ENCODE measurements at places on chromosomes 12 and 14.
A peak's percentile ranks its signal among the peaks of the same experiment; 100 is the strongest.

- no peak for DNase-seq
These were observed 17.9 kb upstream of the DCAF5 start for GRCh38 chr14:69170839-69171238.

DNA sequence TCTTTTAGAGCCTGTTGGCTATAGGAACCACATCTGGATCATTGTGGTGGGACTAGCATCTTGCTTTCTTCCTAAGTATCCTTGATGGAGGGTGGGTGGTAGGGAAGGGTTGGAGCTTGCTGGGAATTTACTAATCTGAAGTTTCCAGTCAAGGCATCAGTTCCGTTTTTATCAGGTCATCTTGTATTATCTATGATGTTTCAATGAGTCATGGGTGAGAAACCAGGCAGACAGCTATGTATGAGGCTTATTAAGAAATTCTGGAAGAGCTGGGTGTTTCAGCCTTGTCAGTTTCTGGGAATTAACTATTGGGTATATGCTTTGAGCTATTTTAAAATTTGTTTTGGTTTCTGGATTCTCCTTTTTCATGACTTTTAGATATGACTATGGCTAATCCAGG, 11.3 kb downstream of the TSFM start:
- no peak for DNase-seq

- DNase-seq: no peak
These were observed 106.4 kb downstream of the SLC25A47 start for GRCh38 chr14:100429537-100429936.

GRCh38 chr12:132765361-132765760, 3.7 kb upstream of the ANKLE2 start:
- no peak for DNase-seq

DNA sequence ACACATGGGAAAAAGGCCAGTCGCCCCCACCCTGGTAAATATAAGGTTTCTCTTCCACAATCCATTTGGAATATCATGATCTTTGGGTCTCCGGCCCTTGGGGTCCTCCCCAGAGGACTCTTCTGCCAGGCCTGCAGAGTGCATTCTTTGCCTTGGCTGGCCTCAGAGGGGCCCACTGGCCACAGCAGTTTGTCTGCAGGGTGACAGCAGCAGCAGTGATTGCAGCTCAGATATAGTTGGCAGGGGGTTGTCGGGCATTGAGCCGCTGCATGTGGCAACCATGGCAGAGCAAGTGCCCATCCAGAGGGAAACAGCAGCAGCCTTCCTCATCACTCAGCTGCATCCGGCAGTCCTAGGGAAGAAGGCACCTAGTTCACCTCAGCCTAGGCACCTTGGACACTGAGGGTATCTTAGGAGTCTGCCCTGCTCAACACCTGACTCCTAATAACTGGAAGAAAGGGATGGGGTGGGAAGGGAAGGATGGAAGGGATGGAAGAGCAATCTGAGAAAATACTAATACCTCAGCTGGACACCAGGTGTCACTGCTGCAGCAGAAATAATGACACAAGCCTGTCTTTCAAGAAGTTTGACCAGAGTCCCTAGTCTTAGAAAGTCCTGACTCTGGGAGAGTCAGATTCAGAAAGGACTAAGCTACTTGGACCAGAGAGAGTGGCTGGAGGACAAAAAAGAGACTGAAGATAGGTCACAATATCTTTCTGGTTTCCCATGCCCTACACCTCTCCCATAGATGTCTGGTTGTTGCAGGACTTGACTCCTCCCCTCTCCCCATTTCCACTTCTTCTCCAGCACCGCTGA, 8.9 kb downstream of the AJUBA start:
- DNase-seq: no peak

DNA sequence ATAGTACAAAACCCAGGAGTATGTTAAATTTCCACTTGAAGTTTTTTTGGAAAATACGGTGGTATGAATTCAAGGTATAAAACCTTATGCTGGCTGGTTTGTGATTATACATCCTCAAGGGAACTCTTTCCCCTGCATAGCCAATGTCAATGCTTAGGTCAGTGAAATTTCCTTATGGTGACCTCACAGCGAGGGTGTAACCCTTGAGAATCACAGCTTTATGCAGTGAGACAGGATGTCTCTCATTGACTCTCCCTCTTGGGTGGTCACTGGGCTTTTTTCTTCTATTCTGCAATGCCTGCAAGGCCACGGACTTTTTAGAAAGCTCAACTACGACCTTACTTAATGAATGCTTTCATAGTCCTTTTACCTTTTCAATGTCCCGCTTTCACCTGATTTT, 64.4 kb downstream of the TMTC1 start:
- no peak for DNase-seq

GRCh38 chr12:65672441-65672840, 151.8 kb upstream of the HMGA2 start:
- DNase-seq: no peak

GRCh38 chr12:76848132-76848531, 30.7 kb downstream of the CSRP2 start:
- DNase-seq: no peak

GRCh38 chr12:57687862-57688261, 6.1 kb upstream of the OS9 start:
- no peak for DNase-seq

- DNase-seq: no peak
These were observed 24.7 kb upstream of the OR6J1 start for GRCh38 chr14:22668863-22669262.

DNA sequence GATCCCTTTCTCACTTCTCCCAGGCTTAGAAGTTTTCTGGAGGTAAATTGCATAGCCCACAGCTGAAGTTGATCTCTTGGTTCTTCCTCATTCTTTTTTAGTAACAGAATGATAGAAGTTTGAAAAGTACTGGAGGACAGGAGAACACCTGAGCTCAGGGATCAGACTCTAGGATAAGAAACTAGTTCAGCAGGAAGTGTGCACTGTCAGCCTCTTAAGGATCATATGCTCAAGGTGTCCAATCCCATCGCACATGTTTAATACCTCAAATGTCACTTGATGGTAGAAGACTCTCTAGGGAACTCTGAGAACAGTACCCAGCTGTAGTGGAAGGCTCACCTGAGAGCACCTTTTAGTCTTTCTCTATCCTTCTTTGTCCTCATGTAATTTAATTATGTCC, 14.7 kb upstream of the LIMA1 start:
- no peak for DNase-seq

DNA sequence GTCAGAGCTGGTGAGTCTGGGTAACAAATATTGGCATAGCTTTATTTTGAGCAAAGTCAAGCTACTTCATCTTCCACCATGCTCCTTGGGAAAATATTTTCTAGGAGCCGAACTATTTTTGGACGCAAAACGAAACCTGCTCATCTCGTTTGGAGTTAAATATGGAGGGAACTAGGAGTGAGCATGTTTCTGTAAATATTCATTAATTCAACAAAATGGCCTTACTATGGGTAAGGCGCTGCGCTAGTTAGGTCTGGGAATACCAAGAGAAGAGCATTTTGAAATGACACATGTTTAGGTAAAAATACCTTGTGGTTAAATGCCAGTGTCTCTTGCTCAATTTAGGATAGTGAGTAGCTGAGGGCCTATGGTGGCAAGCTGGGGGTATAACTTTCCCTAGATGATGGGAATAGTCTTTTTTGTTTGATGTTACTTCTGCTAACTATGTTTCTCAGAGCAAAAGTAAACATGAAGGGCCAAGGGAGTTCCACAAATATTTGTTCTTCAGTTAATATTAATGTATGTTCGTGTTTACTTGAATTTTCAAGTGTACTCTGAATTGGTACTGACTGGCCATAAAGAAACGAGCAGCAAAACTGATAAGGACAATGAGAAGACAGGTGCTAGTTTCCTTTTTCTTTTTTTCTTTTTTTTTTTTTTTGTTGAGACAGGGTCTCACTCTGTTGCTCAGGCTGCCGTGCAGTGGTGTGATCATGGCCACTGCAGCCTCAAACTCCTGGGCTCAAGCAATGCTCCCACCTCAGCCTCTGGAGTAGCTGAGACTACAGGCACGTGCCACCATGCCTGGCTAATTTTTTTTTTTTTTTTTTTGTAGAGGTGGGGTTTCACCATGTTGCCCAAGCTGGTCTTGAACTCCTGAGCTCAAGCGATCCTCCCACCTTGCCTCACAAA, 77.7 kb downstream of the MAP1LC3B2 start:
- no peak for DNase-seq

GRCh38 chr12:107662484-107662883, 23.1 kb upstream of the PWP1 start:
- DNase-seq: no peak

- DNase-seq: no peak
These were observed 540 bp upstream of the CLEC2D start for GRCh38 chr12:9669019-9669326.

- no peak for DNase-seq
These were observed 41.8 kb upstream of the DCD start for GRCh38 chr12:54689984-54690383.

DNA sequence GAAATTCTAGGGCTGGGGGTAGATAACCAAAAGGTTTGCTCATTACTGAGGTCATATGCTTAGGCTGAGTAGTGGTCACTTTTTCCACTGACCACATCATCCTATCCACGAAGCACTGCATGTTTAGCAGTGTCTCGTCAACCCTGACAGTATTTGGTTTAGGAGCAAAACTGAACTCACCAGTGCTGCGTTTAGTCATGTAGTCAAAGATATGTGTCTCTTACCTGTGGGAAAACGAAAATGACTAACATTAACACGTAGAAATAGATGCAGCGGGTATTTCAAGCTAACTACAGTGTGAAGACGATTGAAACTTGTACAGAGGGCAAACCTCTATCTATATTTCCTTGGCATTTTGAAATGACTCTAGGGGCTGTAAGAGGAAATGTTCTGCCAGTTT, 34.6 kb downstream of the MTHFD1 start:
- DNase-seq: no peak

DNA sequence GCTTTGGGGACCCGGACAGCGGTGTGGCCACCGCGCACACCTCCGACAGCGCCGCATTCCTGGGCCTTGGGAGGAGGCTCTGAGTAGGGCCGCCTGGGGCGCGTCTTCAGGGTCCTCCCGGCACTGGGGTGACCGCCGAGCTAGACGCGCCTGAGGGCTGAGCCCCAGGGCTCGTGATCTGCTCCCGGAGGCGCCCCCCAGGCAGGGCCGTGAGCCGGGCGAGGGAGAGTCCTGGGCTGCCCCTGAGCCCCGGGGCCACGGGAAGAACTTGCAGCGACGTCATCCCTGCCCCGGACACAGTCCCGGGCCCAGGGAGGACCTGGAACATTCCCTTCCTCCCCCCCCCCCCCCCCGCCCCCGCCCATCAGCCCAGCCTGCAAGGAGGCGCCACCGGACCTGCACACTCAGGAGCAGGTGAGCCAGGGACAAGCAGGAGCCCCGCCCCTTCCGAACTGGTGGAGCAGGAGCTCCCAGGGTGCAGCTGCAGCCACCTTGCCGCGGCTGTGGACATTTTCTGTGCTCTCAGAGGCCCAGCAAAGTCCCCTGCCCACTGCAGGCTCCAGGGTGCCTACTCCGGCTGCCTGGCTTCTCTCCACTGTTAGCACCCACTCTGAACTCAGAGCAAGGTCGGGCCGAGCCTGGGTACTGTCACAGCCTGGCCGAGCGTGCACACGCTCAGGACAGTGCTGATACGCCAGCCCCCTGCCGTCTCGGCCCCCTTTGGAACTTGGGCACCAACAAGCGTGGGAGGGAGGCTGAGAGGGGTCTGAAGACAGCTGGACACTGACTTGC, 50.7 kb downstream of the A2M start:
- peak; percentile 11 for DNase-seq

DNA sequence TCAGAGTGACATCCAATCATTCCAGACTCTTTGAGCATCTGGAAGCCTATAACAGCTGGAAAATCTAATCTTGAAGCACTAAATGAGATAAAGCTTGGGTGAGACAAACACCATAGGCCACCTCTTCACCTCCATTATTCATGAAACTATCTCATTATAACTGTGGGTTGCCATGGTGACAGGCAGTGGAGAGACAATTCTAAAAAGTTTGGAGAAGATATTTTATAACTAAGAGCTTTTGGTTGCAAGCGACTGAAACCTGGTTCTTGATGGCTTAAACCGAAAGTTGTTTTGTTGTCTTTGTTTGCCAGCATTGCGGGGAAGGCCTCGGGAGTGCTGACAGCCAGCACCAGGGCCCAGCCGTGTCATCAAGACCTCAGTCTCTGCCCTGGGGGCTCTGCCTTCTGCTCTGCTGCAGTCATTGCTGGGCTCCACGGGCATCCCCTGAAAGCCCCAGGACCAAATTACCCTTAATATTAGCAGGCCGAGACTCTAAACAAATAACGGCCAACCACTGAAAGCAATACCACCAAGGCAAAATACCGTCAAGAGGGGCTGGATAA, 353.6 kb upstream of the SFSWAP start:
- no peak for DNase-seq

DNA sequence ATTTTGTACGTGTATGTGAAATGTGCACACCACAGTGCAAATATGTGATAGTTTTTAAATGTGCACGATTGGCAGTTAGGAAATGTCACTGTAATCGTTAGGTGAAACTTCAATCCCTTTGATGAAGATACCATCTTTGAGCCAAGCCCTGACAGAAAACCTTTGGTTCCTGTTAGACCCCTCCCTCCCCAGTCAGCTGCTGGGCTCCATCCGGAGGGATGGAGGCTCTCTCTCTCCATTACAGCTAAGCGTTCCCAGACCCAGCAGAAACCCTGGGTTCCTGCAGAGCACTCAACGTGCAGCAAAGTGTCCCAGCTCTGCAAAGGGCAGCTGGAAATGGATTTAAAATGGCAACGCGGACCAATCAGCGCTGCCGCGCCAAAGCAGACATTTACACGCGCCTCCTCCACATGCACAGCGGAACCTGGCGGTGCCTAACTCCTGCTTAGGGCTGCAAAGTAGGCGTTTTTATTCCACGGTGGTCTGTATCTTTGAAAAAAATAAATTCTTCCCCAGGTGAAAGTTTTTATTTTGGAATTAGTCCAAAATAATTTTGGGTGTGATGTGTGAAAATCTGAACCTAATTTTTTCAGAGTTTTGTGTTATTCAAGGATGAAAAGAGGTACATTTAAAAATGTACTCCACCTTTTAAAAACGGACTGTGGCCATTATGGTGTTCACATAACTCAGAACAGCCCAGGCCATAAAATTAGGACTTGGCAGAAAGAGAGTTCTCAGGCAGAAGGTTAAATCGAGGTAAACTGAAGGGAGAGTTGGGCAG, 1.4 kb upstream of the HMGA2 start:
- no peak for DNase-seq

DNA sequence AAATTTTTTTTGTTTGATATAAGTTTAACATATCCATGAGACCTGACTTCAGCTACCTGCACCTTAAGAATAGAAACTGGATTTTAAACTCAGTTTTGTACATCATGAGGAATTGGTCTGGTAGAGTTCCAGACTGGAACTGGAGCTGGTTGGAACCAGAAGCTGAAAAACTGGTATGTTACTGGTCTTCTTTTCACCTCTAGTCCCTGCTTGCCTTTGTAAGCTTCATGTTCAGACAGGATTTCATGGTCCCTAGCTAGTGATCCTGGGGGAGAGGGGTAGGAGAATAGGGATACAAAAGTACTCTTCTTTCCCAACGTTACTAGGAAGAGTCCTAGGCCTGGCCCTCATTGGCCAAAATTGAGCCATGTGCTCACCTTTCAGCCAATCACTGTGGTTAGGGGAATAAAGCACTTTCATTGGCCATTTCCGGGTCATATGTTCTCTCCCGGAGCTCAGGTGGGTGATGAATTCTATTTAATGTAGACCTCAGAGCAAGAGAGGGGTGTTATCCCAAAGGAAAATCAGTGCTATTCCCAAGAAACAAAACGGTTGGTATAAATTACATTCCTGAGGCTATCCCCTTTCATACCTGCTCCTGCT, 36.9 kb upstream of the APPL2 start:
- no peak for DNase-seq

GRCh38 chr12:65392491-65392890, 114.0 kb downstream of the MSRB3 start:
- DNase-seq: no peak

All from T-helper 1 cell (primary cell).